ENCODE measurements at places on chromosomes 6 and 20.

DNA sequence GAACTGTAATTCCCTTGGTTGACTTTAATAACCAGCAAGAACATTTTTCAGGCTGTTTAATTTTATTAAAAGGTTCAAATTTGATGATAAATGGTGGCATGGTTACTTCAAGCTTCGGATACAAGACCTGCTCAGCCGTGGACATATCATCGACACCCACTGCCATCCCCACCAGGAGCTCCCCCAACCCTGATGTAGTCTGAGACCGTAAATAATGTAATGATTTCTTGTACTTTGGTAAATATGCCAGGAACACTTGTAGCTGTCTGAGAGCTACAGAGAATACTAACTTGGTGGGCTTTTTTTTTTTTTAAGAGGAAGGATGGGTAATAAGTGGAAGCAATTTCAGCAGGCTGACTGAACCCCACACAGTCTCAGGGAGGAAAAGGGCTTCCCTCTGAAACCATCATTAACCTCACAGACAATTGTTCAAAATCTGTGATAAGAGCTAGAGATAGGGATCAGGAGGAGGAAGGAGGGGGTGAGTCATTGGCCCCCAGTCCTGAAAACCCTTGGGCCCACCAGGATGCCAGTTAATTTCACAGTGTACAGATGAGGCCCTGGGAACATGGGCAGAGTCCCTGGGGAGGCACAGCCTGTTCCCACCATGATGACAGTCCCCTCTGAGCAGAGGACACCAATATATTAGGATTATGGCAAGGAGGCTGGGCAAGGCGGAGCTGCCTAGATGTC, 56.0 kb downstream of the APCDD1L start:
- DNase-seq, result peak; percentile 16

DNA sequence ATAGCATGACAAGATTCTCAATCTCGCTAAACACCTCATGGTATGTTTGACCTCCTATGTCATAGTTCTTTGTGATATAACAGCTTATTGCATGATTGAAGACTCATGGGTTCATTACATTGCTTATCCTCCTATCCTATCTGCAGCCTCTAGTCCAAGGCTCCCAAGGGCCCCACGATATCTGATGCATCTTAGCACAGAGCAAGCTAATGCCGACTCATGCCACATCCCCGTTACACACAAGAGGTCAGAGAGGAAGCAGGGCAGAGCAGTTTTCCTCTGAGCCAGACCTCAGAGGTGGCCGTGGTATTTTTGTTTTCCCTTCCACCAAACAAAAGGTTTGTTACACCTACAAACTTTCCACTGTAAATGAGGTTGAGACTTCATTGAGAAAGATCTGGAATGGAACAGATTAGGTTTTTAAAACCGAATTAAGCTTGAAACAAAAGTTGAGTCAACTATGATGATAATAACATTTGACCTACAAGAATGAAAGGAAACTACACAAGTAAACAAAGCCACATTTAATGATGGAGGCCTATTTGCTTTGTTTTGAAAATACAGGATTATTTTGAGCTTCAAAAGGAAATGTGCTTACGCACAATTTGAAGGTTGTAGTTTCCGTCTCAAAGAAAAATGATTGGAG, 133.9 kb upstream of the MYLIP start:
- DNase-seq, result no peak

DNA sequence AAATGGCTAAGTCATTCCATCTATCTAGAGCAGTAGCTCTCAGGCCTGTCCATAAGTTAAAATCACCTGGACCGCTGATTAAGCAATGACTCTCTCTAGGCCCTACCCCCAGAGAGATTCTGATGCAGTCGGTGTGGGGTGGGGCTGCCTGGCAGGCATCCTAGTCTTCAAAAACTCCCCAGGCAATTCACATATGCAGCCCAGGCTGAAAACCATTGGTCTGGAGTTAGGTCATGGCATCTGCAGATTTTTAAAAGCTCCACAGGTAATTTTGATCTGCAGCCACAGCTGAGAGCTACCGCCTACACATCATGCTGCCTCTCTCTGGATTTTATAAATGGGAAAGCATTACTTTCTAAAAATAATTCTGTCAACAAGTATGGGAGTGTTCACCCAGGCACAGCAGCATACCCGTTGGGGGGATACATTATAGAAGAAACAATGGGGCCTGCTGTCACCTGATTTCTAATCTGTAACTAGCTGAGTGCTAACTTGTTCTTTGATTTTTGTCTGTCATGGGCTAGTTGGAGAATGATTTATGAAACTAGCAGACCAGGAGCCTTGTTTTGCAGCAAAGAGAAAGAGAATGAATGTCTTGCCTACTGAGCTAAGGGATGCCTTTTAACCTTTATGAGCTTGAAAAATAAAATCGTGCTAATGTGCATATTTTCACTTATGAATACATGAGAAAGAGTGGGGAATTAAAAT, 44.1 kb upstream of the ATXN1 start:
- no peak for DNase-seq

GRCh38 chr6:105644073-105644489, 241.2 kb upstream of the PREP start:
- peak; percentile 80 for DNase-seq

DNA sequence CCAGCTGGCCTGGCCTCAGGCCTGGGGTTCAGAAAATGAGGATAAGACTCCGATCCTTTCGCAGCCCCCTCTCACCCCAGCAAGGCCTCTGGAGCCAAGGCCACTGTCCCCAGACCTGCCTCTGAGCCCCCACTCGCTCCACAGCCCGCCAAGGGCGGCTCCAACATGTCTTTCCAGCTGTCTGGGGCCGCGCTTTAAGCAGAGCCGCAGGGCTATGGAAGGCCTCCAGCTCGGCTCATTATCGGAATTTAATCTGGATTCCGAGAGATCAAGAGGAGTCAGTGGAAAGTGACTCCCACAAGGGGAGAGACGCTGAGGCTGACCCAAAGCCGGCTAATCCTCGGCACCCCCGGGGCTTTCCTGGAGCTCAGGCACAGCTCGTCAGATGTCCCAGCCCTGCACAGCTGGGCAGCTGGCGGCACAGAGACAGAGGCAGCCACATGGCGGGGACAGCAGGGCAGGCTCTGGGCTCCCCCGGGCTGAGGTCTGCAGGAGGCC, 41.8 kb downstream of the BMP7 start:
- DNase-seq, result no peak

DNA sequence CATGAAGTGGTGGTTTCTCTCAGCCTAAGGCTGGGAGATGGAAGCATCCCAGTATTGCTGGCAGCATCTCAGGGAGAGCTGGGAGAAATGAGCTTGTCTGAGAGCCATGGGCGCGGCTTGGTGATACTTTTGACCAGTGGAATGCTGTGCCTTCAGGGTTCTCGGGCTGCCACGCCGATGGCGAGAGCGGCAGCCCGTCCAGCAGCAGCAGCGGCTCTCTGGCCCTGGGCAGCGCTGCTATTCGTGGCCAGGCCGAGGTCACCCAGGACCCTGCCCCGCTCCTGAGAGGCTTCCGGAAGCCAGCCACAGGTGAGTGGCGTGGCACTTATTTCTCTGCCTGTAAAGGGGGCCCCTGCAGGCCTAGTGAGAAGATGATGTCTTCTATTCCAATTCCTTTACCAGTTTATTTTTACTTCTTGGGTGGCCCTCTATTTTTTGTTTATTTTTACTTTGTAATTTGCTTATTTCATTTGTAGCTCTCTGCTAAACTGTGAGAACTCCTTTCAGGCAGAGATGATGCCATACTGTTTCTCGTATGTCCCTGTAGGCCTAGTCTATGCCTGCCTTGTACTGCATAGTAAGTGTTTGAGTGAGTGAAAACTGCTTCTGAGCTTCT, 71.7 kb downstream of the ASXL1 start:
- no peak for DNase-seq

DNA sequence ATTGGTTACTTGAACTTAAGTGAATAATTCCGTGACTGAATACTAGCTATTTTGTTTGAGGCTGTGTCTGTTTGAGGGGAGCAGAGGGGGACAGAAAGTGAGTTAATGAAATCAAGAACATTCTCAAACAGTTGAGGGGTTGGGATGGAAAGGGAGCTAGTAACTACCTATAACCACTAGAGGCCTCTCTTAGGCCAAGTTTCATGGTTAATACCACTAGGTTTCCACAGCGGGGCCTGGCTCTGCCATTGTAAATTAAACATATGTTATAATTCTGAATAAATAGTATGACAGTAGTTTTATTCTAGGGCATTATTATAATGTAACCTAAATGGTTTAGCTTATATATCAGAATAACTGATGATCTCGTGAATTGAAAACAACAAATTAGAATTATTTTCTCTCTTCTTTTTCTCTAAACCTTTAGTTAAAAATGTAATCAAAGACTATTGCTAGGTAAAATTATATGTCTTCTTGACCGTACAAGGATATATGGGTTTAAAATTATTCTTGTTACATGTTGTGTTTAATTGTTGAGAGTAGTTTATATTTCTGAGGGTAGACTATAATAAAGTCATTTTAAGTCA, 108.1 kb downstream of the BCKDHB start:
- DNase-seq, result peak; percentile 71

DNA sequence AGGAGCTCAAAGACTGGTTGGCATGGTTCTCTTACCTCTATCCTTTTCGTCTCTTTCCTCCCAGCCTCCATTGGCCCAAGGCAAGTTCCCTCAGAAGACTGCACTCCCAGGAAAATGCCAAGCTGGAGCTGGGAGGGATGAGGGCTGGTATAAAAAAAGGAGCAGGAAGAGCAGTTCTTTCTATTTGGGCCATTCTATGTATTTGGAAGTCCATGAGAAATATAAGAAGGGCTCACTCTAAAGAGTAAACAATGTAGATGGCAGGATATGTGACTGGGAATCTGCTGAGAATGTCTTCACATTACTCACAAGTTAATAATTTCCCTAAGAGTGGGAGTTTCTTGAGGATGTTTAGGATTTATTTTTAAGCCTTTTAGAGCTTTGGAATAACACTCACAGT, 36.6 kb upstream of the ADTRP start:
- DNase-seq, result no peak

DNA sequence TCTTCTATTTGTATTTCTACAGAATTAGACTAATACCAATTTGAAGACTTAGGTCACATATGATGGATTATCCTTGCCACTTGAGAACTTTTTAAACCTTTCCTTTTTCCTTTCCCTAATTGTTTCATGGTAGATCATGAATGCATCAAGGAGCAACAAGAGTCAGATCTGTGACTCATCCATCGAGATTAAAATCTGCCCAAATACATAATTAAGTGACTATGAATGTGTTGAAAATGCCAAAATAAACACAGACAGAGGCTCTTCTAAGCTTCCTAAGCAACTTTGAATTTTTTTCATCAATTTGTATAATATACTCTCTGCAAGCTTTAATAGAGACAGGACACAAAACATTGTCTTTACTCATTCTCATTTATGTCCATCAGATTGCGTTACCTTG, 23.5 kb upstream of the HTR1E start:
- DNase-seq, result no peak

DNA sequence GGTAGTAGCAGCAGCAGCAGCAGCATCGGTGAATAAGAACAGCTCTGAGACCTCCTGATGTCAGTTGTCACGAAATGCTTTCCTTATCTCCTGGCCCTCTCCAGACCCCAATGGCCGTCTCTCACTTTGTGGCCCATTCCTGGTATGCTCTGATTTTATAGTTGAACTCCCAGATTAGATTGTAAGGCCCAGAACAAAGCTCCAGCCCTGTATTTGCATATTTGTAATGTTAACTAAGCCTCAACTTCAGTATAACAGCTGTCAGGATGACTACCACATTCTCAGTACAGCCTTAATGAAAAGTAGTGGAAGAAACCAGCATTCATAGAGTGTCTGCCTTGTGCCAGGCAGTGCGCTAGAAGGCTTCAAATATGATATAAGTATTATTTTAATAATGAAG, 180.9 kb downstream of the SASH1 start:
- DNase-seq, result no peak

DNA sequence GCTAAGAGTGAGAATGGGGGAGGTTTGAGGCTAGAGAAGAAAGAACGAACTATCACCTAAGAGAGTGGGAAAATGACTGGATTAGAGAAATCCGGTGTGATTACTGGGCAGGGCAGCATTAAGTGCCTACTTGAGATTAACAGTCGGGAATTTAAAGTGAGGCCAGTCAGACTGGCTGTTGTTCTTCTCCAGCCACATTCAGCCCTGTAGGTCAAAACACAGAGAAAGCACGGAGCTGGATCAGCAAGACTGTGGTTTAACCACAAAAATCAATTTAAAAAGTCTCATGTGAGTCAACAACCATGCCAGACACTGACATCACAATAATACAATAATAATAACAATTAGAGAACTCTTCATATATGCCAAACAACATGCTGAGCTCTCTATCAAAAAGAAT, 301.9 kb upstream of the SGK1 start:
- no peak for DNase-seq

GRCh38 chr6:44850312-44850711, 462.8 kb downstream of the CDC5L start:
- DNase-seq, result no peak

- DNase-seq, result no peak
These were observed 52.4 kb downstream of the IPCEF1 start for GRCh38 chr6:154304191-154304590.

GRCh38 chr20:50415021-50415515, 95.1 kb upstream of the PTPN1 start:
- no peak for DNase-seq

DNA sequence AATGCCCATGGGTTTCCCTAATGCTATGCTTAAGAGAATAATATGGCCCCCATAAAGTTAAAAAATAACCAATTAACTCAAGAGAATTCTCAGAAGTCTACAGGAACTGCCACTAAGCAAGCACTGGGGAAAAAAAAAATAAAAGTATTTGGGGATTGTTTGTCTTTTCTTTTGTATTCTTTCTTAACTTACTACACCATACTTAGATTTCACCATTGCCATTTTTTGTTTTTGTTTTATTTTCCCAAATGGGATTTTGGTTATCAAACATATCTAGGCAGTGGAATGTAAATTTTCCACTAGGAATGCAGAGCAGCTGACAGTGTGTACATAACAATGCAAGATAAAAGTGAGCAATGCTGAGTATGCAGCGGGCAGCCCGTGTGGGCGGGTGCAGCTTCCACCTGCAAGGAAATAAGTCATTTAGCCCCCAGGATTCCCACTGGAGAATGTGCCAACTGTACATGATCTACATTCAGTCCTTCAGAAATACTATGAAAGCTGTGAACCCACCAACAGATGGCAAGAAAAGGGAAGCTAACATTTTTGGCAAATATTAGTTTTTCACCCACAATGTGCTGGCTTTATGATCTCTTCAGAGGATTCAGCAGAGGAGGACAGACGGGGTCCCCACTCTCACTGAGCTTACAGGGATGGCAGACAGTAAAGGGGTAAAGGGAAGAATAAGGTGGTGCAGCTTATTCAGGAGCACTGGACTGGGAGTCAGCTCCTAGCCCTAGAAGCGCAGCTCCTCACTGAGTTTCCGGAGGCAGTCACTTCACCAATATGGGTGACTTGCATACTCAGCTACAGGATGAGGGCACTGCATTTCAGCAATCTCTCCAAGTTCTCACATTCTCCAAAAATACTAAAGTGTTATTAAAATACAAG, 44.4 kb downstream of the DCDC2 start:
- no peak for DNase-seq

- DNase-seq, result no peak
These were observed 17.9 kb downstream of the AHI1 start for GRCh38 chr6:135479601-135480000.

All from NCI-H2171 treated with DMSO at 0.1 percent for 48 hours (cell line).